ENCODE measurements at places on chromosomes 5 and 9. TPM values are rescaled to one million over a fixed set of nuclear protein-coding genes. Genes with fewer than 3 reads are reported as not detected.

The ETF1 gene
- 131 TPM for total RNA-seq

DNA sequence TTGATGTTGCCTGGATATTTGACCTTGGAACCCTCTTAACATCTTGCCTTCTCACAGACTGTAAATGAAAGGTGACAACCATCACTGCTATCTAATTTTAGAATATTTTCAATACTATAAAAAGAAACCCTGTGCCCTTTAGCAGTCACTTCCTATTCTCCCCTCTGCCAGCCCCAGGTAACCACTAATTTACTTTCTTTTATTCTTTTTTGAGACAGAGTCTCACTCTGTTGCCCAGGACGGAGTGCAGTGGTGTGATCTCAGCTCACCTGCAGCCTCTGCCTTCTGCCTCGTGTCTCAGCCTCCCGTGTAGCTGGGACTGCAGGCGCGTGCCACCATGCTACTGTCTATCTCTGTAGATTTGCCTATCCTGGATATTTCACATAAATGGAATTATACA is 43.6 kb downstream of the FRMPD1 start:
- DNase-seq: no peak

DNA sequence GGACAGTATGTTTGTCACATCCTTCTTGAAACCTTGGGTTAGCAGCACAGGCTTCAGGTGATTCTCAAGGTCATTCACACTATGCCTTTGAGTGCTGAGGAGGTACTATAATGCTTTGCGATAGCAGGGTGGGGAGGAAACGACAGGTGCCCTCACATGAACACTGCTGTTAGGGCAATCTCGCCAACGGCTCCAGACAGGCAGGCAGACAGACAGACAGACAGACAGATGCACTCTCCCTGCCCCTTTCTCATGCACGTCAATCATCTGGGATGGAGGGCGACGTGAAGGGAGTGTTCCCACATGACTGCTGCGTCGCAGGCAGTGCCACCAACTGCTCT is 82.9 kb downstream of the RAPGEF1 start:
- DNase-seq: peak; percentile 46

DNA sequence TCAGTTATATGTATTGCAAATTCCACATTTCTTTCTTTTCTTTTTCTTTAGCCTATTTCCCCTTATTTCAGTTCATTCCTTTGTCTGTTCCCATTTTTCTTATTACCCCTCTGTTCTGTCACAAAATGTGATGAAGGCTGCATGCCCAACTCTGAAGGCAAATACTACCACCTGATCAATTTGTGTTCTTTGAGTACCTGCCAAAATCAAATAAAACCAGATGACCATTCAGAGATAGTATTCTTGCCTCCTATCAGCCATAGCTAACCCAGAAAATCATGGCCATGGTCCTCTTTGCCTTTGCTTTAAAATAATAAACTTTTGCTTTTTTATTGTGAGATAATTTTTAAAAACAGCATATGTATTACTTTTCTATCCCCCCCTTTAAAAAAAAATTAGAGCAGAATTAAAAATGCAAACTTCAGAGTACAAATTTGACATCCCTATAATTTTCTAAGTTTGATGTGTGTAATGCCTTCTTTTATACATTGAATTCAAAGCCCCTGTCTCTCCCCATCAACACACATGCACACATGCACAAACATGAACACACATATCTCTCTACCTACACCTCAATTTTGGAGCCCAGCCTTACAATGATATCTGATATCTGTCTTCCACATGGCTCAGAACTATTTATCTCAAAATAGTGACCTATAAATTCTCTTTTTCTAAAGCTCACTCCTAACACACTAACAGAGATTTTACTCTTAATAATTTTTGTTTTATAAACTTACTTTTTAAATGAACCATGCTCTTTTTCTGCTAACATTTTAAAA is 3.5 kb downstream of the RFESD start:
- no peak for DNase-seq

DNA sequence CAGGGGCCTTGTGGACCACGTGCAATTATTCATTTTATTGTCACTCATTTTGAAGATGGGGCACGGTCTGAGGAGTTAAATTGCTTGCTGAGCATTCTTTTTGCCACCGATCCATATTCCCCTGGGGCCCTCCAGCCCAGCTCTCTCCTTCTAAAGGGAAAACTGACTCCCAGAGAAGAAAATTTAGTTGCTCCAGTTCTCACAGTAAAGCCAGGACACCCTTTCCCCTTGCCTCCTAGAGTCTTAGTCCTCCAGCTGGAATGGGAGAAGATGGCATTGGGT is 1.0 kb upstream of the PANK3 start:
- no peak for DNase-seq

The NCBP1 gene
- 47.2 TPM for total RNA-seq

- peak; percentile 39 for DNase-seq
Measured at GRCh38 chr9:127311239-127311741, 46.7 kb downstream of the GARNL3 start.

The SLC4A9 gene
- 0.26 TPM for total RNA-seq

- peak; percentile 67 for DNase-seq
Measured at GRCh38 chr9:33024126-33024965, 727 bp upstream of the DNAJA1 start.

The AQP7 gene
- total RNA-seq: 0.36 TPM

DNA sequence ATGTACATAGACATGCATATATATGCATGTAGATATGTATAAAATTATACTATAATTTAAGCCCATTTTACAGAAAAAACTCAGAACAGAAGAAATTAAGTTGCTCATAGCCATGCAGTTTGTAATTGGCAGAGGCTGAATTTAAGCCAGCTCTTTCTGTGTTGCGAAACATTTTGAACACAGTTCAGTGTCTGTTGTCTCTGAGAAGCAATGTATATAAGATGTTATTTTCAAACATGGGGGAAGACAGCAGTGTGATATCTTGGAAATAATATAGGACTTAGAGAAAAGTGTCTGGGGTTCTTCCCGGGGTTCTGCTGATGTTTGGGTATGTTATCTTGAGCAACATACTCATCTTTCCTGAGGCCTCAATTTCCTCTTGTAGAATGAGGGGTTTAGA is 37.6 kb downstream of the SVEP1 start:
- DNase-seq: no peak

DNA sequence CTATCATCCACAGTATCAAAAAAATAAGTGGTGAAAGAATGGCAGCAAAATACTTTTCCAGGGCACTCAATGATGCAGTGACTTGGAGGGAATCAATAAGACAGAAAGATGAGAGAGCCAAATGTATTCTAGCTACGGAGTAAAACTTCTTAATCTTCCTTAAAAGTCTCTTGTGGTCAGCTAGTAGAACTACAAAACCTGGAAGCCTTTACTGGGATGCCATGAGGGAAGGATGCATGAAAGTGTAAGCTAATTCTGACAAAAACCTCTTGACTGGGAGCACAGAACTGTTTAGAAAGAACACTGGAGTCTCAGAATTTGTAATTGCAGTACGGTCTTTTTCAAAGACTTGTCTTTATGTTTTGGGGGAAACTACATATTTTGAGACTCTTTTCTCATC is 432.8 kb upstream of the PTPRD start:
- DNase-seq: no peak

GRCh38 chr5:19547640-19548039 is 440.4 kb downstream of the CDH18 start:
- no peak for DNase-seq

The MUSK gene
- total RNA-seq: not detected

DNA sequence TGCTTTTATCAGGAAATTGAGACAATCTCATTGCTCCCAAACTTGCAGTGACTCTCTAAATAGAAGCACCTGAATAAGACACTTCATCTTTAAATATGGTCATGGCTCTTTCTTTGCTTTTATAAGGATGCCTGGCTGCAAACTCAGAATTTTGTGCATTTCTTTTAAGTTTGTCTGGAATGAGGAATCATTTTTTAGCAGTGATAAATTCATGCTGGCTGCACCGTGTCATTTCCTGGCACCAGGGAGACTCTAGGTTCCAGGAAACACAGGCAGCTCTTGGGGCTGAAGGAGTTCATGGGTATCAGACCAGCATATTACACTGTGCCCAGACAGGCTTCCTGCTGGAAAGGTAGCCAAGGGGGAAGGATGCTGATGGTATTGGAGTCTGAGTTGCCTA is 109.9 kb downstream of the NUDT12 start:
- no peak for DNase-seq

DNA sequence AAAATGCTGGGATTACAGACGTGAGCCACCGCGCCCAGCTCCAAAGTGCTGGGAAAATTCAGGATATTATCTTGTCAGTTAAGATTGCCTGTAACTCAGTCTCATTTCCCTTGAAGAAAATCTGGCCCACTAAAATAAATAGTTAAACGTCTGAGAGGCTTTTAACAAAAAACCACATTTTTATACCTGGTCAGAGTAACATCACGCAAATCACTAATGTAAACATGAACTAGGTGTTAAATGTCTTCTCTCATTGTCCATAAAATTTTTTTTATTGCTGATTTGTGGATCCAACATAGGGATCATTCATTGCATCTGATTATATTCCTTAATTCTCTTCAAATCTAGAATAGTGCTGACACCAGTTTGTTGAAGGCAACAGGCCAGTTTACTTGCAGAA is 22.3 kb downstream of the CNOT6 start:
- no peak for DNase-seq

DNA sequence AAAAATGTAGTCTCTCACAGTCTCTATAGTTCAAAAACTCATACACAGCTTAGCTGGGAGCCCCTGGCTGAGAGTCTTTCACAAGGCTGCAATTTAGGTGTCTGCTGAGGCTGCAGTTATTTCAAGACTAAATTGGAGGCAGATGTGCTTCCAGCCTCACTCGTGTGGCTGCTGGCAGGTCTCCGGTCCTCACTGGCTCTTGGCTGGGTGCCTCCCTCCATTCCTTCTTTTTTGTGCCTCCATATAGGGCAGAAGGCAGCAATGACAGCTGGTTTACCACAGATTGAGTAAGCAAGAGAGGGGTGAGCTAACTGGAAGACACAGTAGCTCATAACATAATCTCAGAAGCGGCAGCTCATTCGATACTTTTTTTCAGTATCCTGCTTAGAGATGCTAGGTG is 2167.7 kb upstream of the WWC1 start:
- DNase-seq: no peak

- no peak for DNase-seq
Measured at GRCh38 chr9:73009649-73010288, 56.9 kb upstream of the ALDH1A1 start.

GRCh38 chr5:64746446-64746845 is 22.0 kb downstream of the SREK1IP1 start:
- no peak for DNase-seq

GRCh38 chr5:77103457-77103856 is 16.4 kb upstream of the ZBED3 start:
- no peak for DNase-seq

- DNase-seq: no peak
Measured at GRCh38 chr9:98884849-98885248, 58.9 kb upstream of the COL15A1 start.

The ACTBL2 gene
- not detected for total RNA-seq

The SHISAL2B gene
- not detected for total RNA-seq

GRCh38 chr5:60208716-60209115 is 315.2 kb upstream of the PDE4D start:
- no peak for DNase-seq

The GPX3 gene
- not detected for total RNA-seq

- no peak for DNase-seq
Measured at GRCh38 chr5:96816991-96817390, 9.2 kb upstream of the ERAP1 start.

- DNase-seq: no peak
Measured at GRCh38 chr9:10876333-10876732, 263.5 kb upstream of the PTPRD start.

GRCh38 chr5:17374973-17375742 is 122.9 kb upstream of the TAF11L2 start:
- no peak for DNase-seq

DNA sequence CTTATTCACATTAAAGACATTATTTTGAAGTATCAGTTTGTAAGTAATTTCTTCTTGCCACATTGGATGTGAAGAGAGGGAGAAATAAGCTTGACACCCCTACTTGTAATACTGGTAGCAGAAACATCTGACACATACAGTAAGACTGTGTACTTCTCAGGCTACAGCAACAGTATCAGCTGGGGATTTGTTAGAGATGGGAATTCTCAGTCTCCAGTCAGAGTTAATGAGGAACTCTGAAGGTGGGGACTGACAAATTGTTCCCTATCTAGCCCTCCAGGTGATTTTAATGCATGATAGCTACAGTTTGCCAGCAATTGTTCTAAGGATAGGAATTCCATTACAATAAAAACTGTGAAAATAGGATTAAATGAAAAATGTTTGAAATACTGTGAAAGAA is 524.8 kb downstream of the PRR16 start:
- DNase-seq: no peak

The AIF1L gene
- 0.85 TPM for total RNA-seq

The ABLIM3 gene
- total RNA-seq: 0.24 TPM

The ALDH1A1 gene
- total RNA-seq: not detected

DNA sequence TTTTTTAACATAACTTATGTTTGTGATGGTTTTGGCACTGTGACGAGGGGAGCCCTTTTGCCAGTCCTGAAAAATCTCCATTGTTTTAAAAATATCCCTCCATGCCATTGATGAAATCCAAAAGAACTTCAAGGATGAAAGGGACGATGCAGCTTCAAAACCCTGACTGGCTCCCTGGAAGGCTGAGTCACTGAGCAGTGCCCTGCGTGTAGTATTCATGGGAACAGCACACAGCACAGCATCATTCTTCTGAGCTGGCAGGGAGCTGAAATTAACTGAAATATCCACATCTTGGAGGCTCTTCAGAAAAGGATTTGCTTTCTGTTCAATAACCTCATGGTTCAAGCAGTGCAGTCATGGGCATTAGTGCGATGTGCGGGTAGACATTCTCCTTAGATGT is 29.7 kb downstream of the PDE4D start:
- no peak for DNase-seq

The NLN gene
- 23.7 TPM for total RNA-seq

The TOR4A gene
- 6.8 TPM for total RNA-seq

DNA sequence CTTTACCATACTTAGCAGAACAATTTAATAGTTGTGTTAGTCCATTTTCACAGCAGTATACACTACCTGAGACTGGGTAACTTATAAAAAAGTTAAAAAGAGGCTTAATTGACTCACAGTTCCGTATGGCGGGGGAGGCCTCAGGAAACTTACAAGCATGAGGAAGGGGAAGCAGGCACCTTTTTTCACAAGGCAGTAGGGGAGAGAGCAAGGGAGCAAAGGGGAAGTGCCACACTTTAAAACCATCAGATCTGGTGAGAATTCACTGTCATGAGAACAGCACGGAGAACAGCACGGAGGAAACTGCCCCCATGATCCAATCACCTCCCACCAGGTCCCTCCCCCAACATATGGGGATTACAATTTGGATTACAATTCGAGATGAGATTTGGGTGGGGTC is 269.9 kb downstream of the MTRR start:
- DNase-seq: no peak

GRCh38 chr5:151030056-151030336 is 9.6 kb downstream of the GPX3 start:
- DNase-seq: no peak

The GNA14 gene
- not detected for total RNA-seq

DNA sequence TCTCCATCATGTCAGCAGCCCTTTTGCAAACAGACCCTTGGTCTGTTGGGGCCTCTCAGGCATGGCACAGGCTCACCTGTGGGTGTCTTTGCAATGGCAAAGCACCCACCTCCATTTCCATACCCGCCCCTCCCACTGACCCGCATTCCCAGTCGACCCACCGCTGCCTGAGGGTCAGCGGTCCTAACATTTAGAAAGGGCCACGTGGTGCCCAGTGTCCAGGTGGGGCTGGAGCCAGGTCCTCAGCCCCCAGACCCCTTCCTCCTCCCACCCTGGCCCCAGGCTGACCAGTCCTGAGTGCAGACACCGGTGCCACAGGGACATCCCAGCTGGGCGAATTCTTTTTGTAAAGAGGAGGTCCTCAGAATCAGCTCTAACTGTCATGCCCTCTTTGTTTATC is 43.3 kb upstream of the CEP72 start:
- DNase-seq: peak; percentile 3

All from activated CD4-positive, alpha-beta memory T cell treated with anti-CD3 and anti-CD28 coated beads for 36 hours (primary cell).